ENCODE measurements at places on chromosomes 2 and 18.

DNA sequence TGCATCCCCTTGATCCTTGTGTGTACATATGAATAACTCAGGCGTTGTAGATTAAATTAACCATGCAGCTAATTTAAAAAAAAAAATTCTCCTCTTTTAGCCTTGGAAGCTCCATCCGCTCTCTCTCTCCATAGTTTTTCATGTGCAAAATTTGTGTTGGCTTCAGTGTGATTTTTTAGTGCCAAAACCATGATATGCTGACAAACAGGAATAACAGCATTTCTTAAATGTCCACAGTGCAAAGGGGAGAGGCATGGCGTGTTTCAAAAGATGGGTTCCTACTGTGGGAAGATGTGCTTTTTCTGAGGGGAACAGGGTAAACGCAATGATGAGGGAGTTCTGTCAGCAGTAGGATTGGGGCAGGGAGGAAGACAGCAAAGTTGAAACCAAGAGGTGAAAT, 247.0 kb downstream of the ICOS start:
- no peak for DNase-seq

DNA sequence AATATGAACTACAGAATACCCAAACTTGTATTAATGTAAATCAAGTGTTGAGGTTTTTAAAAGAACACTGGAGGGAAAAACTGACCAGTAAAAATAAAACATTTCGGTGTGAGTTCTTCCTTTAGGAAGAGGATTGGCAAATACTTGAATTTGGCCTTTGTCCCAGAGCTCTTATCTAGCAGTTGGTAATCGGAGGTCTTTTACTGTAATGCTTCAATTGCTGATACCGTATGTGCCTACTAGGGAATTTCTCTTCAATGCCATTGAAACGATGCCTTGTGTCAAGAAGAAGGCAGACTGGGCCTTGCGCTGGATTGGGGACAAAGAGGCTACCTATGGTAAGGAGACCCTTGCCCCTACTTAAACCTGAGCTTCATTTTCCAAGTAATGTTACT, 4.1 kb downstream of the RRM2 start:
- no peak for DNase-seq

DNA sequence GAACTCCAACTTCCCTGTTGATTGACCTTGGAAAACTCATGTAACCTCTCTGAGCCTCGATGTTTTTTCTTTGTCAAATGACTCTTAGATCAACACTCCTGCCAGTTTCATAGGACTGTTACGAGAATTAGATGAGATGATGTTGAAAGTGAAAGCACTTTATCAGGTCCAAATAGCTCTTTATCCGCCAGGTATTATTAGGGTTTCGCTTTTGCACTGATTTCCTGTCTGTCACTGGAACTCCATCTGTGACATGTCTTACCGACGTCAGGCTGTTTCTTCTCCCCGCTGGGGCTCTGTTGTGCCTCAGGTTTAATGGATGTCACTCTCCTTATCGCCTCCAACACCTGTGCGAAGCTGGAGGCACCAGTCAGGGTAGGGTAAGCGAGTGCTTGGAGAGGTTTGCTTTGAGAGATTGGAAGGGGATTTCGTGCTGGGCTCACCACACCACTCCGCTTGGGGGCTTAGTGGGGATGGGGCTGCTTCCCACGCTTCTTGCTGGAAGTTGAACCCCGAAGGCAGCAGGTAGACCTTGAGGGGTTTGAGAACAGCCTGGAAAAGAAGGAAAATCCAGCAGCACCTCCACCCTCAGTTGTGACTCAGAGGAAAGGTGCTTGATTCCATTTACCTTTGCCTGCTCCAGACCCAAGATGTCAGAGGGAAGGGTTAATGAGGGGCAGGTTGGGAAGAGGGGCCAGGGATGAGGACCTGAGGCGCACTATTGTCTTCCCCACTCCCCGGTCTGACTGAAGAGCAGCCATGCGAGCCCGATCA, 4.3 kb downstream of the GAD1 start:
- DNase-seq: no peak

DNA sequence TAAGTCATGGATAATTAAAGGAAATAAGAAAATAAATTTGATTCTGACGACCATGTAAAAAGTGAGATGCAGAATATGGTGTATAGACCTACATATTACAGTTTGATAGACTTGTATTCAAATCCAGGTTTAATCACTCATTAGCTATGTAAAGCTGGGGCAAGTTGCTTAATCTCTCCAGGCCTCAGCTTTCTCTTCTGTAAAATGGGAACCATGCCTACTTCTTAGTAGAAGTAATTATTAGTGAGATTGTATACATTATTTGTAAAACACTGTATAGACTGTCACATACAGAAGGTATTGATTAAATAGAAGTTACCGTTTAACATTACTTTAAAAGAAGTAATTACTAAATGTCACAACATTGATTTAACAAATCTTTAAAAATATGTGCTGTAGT, 392.2 kb downstream of the STK39 start:
- no peak for DNase-seq

GRCh38 chr2:218997731-218998130, 4.5 kb upstream of the CRYBA2 start:
- no peak for DNase-seq
